ENCODE measurements at places on chromosomes 4 and X. TPM values are rescaled to one million over a fixed set of nuclear protein-coding genes. Genes with fewer than 3 reads are reported as not detected.
A peak's percentile ranks its signal among the peaks of the same experiment; 100 is the strongest.

DNA sequence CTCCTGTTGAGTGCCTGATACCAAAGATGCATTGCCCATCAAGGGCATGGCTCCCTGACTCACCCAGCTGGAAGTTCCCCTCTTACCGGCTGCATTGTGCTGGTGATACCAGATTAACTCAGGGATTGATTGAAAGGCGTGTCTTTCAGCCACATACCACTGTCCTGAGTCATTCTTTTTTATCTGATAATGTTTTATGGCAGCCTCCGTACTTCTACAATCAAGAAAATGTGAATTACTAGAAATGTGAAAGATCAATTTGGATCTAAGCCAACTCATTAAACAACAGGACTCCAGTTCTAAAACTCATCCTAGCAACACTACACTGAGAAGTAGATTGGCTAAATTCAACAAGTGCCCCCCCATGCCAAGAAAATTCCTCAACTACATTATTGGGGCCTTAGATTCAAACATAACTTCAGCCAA is 40.0 kb downstream of the TXK start:
- DNase-seq, result no peak

DNA sequence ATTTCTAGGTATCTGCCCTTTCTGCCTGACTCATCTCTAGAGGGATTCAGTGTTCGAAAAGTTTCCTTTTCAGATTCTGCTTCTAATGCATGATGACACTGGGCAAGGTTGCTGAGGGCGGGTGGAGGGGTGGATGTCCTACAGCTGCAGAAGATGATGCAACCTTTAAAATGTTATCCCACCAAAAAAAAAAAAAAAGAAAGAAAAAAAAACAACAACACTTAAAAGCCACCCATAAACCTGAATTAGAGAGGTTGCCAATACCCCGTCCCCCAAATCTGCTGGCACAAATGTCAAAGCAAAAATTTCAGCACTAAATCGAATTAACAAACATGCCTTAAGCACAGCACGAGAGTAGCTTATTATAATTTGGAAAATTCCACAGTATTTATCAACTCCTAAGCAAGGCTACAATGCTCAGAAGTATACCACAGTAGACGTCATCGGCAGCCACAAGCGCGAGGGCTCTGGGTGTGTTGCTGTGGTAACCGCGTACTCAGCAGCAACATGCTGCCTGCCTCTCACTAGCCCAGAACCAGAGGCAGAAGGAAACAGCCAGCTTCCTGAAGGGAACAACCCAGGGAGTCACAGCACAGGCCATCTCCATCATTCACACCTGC is 167.5 kb upstream of the MAP3K15 start:
- peak; percentile 91 for DNase-seq

Gene PUDP
- total RNA-seq, result 13.1 TPM

- no peak for DNase-seq
These were observed 11.3 kb downstream of the SHOX start for GRCh38 chrX:641671-642435.

Gene DCLK2
- total RNA-seq, result 5.6 TPM

Gene IL21
- not detected for total RNA-seq

Gene FAM53A
- total RNA-seq, result 1.7 TPM

Gene WNK3
- total RNA-seq, result 4.1 TPM

Gene FAM9C
- total RNA-seq, result 0.19 TPM

- no peak for DNase-seq
These were observed 27.7 kb upstream of the PDE5A start for GRCh38 chr4:119656342-119656741.

- DNase-seq, result no peak
These were observed 88.6 kb upstream of the MAD2L1 start for GRCh38 chr4:120155287-120155686.

Gene MAGEA3
- total RNA-seq, result not detected

GRCh38 chr4:74037076-74037955 is 1.2 kb downstream of the CXCL3 start:
- DNase-seq, result no peak

GRCh38 chrX:140180585-140180984 is 215.3 kb upstream of the CXorf66 start:
- DNase-seq, result no peak

DNA sequence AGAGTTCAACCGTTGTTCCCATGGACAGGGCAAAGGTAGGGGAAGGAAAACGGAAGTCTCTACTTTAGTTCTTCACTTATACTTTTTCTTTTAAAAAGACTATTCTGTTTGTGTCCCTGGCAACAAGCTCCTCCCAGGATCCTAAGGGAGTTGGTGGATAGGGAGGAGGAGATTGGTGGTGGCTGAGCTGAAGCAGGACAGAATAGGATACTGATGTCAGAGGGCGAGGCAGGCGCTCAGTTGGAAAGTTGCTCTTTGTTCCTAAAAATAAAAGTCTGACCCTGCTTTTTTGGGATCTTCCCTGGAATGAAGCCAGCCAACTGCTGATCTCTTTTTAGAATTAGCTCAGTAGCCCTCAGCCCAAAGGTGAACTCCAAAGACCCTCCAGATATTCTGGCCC is 104.7 kb downstream of the MGST2 start:
- no peak for DNase-seq

DNA sequence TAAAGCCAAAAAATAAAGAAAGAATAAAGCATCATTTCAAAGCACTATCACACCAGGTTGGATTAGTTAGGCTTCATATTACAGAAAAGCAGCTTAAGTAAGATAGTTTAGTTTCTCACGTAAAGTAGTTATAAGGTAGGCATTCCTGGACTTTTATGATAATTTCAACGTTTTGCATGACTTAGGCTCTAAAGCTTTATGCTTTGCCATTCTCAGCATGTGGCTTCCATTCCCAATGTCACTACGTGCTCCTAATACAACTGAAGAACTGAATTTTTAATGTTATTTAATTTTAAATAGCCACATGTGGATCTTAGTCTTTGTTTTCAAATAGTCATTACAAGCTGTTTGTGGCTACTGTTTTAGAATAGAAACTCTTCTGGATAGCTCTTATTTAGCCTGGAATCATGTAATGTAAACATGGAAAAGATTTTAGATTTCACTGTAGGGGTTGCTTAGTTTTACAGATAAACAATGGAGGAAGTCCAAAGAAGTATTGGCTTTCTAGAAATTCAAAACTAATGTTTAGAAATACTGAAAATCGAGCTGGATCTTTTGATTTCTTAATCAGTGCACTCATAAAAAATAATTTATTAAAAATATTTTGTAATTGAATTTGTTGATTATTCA is 710.0 kb downstream of the IL1RAPL1 start:
- DNase-seq, result no peak

- DNase-seq, result no peak
These were observed 95.0 kb upstream of the CD99 start for GRCh38 chrX:2596045-2596444.

Gene SYP
- 1.1 TPM for total RNA-seq

GRCh38 chr4:41006141-41006540 is 208.2 kb downstream of the APBB2 start:
- no peak for DNase-seq

DNA sequence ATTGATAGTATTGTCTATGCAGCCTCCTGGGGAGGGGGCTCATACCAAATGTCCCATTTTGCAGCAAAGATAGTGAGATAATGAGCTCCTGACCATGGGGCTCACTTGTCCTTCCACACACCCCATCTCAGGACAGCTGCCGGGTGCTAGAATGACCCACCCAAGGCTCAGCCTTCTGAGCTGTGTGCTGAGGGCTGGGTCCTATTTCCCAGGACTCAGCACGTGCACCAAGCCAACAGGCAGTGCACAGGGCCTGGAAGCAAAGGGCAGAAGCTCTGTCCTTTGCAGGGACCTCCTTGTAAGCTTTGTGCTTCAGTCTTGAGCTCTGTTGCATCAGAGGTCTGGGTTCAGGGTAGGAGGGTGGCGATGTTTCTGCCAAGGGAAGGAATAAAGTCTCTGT is 11.2 kb upstream of the ABLIM2 start:
- DNase-seq, result no peak

Gene GRPEL1
- 22.2 TPM for total RNA-seq

Gene ALB
- total RNA-seq, result 7.2 TPM

GRCh38 chr4:78222575-78223186 is 165.6 kb downstream of the FRAS1 start:
- DNase-seq, result no peak

DNA sequence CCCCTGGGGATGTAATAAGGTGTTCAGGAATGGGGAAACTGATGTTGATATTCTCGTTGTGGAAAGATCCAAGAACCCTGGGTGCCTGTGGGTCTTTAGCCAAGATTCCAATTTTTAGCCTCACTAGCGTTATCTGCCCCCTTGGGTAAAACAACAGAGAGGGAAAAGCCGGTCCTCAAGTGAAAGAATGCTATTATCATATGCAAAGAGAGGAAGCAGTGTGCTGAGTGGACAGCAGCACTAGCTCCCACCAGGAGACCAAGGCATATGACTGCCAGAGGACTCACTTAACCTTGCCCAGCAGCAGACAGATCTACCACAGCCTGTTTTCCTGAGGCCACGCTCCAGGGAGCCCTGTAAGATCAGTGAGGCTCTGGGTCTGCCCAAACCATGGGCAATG is 257.9 kb upstream of the CPEB2 start:
- DNase-seq, result no peak

- no peak for DNase-seq
These were observed 10.0 kb downstream of the ZFP42 start for GRCh38 chr4:188005561-188005960.

- DNase-seq, result no peak
These were observed 12.8 kb upstream of the ELOVL6 start for GRCh38 chr4:110211007-110211769.

- no peak for DNase-seq
These were observed 76.7 kb upstream of the AP1S2 start for GRCh38 chrX:15931362-15931761.

GRCh38 chr4:157057218-157057617 is 18.7 kb upstream of the GLRB start:
- no peak for DNase-seq

DNA sequence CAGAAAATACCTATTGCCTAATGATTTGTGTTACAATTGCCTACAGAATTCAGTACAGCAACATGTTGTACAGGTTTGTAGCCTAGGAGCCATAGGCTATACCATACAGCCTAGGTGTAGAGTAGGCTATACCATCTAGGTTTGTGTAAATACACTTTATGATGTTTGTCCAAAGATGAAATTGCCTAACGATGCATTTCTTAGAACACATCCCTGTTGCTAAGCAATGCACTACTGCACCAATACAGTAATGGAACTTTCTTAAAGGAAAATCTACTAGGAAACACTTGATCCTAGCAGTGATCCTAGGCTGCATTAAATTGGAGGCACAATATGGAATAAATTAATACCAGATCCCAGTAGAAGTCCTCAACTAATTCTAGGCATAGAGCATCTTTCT is 18.3 kb downstream of the NOA1 start:
- no peak for DNase-seq

Gene VSIG4
- 259 TPM for total RNA-seq

DNA sequence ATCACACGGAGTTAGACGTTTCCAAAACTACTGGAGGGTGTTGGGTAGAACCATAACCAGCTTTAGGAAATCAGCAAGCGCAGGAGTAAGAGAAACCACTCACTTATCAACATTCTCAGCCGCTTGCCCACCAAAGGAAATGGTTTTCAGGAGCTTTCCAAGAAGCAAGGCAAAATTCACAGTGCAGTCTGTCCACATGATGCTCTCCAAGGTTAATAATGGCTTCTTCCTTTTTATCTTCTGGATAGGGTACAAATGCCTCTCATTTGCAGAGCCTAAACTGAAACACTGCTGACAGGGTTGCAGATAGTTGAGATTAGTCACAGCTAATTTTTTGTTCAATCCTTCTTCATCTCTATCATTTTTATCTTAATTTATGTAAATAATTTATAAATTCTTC is 705.4 kb downstream of the RAB28 start:
- DNase-seq, result no peak

Gene DDIT4L
- 4.4 TPM for total RNA-seq

Gene CCDC160
- total RNA-seq, result not detected

GRCh38 chr4:147822128-147822527 is 90.2 kb downstream of the ARHGAP10 start:
- DNase-seq, result peak; percentile 82

DNA sequence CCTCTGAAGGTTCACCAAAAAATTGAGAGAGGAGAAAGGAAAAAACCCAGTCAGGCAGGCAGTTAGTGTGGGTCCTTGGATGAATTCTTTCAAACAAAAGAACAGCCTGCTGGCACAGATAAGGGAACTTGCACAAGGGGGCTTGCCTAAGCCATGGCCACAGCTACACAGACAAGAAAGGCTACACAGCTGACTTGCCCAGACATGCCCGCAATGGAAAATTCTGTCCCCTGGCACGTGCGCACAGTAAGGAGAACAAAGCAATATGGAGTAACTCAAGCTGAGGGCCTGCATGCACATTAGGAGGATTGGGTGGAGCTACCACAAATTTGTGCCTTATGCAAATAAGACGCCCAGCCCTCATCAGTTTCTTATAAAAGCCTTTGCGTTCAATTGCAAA is 512.5 kb upstream of the HTR2C start:
- DNase-seq, result no peak

- DNase-seq, result no peak
These were observed 40.3 kb downstream of the NHS start for GRCh38 chrX:17415242-17415810.

Gene PLA2G12A
- 31.9 TPM for total RNA-seq

GRCh38 chr4:150038335-150039076 is 39.7 kb upstream of the DCLK2 start:
- no peak for DNase-seq

Gene TMEM35A
- total RNA-seq, result 26.5 TPM

- DNase-seq, result no peak
These were observed 25.2 kb downstream of the SOD3 start for GRCh38 chr4:24820541-24820940.

Data from posterior vena cava (tissue), 2 donors.